ENCODE measurements at places on chromosomes 2 and 18.

- no peak for DNase-seq
Observed at GRCh38 chr2:232483311-232483922, 4.2 kb downstream of the ECEL1 start.

- DNase-seq, result no peak
Observed at GRCh38 chr2:151757861-151758260, 23.6 kb upstream of the NEB start.

DNA sequence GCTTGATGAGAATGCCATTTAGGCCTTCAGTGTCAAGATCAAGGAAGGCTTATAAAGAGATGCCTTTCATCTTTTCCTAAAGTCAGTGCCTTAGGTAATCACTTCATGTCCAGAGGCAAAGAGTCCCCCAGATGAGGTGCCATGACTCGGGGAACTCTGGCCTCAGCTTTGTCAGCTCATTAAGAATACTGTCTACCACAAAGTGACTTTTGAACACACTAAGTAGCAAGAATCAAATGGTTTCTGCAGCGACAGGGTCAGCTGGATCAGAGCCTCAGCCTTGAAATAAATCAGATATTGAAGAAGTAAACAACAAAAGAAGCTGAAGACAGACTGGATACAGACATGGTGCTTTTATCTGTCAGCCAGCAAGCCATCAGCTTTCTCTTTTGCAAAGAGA, 120.1 kb upstream of the SLC39A10 start:
- no peak for DNase-seq

- DNase-seq, result no peak
Observed at GRCh38 chr2:20069756-20070155, 18.3 kb upstream of the LAPTM4A start.

- DNase-seq, result no peak
Observed at GRCh38 chr18:59267503-59268126, 5.6 kb downstream of the RAX start.

GRCh38 chr2:226828191-226828590, 7.7 kb upstream of the RHBDD1 start:
- DNase-seq, result peak; percentile 80

All from fibroblast of skin of left quadriceps (primary cell).